ENCODE measurements at places on chromosomes 7 and 10. TPM values are rescaled to one million over a fixed set of nuclear protein-coding genes. Genes with fewer than 3 reads are reported as not detected.

CALCR gene
- total RNA-seq: 0.05 TPM

- no peak for DNase-seq
- no peaks in the 10 kb centered on the region for H3K27me3 ChIP-seq
- H3K4me1 ChIP-seq: no peaks in the 10 kb centered on the region
- H3K36me3 ChIP-seq: no peaks in the 10 kb centered on the region
- H3K27ac ChIP-seq: no peak overlapping the region
Measured at GRCh38 chr7:115838829-115839228, 191.7 kb downstream of the TFEC start.

DNA sequence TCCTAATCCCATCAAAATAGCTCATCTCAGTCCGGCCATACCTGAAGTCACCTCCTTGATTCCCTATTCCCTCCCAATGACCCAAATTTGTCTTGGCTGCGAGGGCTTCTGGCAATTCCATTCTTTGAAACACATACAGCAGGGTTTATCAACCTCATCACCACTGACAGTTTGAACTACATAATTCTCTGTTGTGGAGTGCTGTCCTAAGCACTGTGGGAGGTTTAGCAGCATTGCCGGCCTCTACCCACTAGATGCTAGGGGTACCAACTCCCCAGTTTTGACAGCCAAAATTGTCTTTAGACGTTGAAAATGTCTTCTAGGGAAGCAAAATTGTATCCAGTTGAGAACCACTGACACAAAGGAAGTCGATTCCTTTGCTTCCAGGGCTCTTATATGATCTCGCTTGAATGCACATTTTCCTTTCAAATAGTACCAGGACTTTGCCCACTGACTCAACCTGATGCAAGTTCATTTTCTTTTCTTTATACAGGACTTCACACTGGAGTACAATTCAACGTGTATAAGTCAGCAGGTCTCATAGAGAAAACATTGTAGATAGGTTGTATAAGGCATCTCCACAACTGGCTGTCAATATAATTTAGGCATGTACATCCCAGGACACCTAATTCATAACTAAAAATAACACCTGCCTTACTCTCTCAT is 133.3 kb downstream of the STRA8 start:
- no peaks in the 10 kb centered on the region for H3K4me1 ChIP-seq
- peaks cover 14% of the 10 kb centered on the region for H3K36me3 ChIP-seq
- DNase-seq: no peak
- H3K27me3 ChIP-seq: no peaks in the 10 kb centered on the region

CRYGN gene
- total RNA-seq: 1.2 TPM

GRCh38 chr10:132904814-132905649 is 37.3 kb downstream of the CFAP46 start:
- H3K27ac ChIP-seq: no peak overlapping the region
- H3K27me3 ChIP-seq: no peaks in the 10 kb centered on the region
- H3K4me1 ChIP-seq: no peaks in the 10 kb centered on the region
- no peak for DNase-seq

GRCh38 chr10:19416164-19416563 is 367.6 kb downstream of the MALRD1 start:
- H3K4me3 ChIP-seq: no peak overlapping the region
- no peaks in the 10 kb centered on the region for H3K36me3 ChIP-seq
- no peaks in the 10 kb centered on the region for H3K4me1 ChIP-seq
- no peak for DNase-seq

- no peak for DNase-seq
- H3K4me3 ChIP-seq: no peak overlapping the region
- H3K27ac ChIP-seq: no peak overlapping the region
- no peaks in the 10 kb centered on the region for H3K4me1 ChIP-seq
- H3K27me3 ChIP-seq: peaks cover 3% of the 10 kb centered on the region
- H3K36me3 ChIP-seq: no peaks in the 10 kb centered on the region
Measured at GRCh38 chr7:25384788-25385505, 156.7 kb upstream of the NPVF start.

DNA sequence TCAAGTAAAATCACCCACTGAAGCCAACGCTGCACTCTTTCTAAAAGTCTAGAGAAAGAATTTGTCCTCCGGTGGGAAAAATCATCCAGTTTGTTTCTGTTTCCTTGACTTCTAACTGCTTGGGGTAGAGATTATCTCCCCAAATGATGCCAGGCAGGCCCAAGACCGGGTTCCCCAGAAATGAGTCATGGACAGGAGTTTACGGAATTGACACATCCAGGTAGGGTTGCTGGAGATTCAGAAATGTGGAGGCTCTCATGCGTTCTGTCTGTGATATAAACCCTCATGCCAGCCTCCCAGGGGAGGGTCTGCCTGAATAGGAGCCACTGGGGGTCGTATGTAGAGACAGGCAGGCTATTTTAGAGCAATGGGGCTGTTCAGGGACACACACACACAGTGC is 230.9 kb downstream of the TCERG1L start:
- no peak overlapping the region for H3K27ac ChIP-seq
- H3K36me3 ChIP-seq: no peaks in the 10 kb centered on the region
- no peak for DNase-seq
- peaks cover 29% of the 10 kb centered on the region for H3K4me1 ChIP-seq
- H3K27me3 ChIP-seq: no peaks in the 10 kb centered on the region

TMEM225B gene
- total RNA-seq: 1.5 TPM

MBL2 gene
- 0.05 TPM for total RNA-seq

PLPP4 gene
- 0.14 TPM for total RNA-seq

GRCh38 chr7:5679048-5679812 is 102.2 kb downstream of the RNF216 start:
- no peak overlapping the region for H3K4me3 ChIP-seq
- H3K36me3 ChIP-seq: peaks cover 8% of the 10 kb centered on the region
- H3K27me3 ChIP-seq: no peaks in the 10 kb centered on the region
- H3K27ac ChIP-seq: no peak overlapping the region
- DNase-seq: no peak

- H3K4me3 ChIP-seq: no peak overlapping the region
- H3K27ac ChIP-seq: no peak overlapping the region
- H3K4me1 ChIP-seq: no peaks in the 10 kb centered on the region
- DNase-seq: no peak
- no peaks in the 10 kb centered on the region for H3K27me3 ChIP-seq
Measured at GRCh38 chr10:106982268-106982667, 182.2 kb downstream of the SORCS1 start.

DNA sequence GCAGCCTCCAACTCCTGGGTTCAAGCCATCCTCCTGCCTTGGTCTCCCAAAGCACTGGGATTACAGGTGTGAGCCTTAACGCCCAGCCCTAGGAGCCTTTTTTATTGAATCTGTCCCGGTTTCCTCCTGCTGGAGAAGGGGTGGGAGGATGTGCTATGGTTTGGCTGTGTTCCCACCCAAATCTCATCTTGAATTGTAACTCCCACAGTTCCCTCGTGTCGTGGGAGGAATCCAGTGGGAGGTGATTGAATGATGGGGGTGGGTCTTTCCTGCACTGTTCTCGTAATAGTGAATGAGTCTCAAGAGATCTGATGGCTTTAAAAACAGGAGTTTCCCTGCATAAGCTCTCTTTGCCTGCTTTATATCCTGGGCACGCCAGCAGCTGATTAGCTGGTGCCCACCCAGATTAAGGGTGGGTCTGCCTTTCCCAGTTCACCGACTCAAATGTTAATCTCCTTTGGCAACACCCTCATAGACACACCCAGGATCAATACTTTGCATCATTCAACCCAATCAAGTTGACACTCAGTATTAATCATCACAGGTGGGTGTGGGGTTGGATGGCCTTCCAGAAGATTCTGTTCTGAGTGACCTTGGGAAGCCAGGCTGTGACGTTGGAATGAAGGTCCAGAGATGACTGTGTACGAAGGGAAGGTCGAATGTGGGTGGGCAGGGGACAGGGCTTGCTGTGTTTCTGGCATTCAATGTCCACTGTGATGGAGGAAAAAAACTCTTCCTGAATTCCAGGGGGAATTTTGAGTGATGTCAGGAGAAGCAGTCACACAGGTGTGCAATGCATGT is 33.8 kb upstream of the CUX1 start:
- H3K27ac ChIP-seq: no peak overlapping the region
- H3K4me3 ChIP-seq: no peak overlapping the region
- H3K27me3 ChIP-seq: no peaks in the 10 kb centered on the region
- no peaks in the 10 kb centered on the region for H3K36me3 ChIP-seq
- no peak for DNase-seq
- H3K4me1 ChIP-seq: peaks cover 6% of the 10 kb centered on the region

DNA sequence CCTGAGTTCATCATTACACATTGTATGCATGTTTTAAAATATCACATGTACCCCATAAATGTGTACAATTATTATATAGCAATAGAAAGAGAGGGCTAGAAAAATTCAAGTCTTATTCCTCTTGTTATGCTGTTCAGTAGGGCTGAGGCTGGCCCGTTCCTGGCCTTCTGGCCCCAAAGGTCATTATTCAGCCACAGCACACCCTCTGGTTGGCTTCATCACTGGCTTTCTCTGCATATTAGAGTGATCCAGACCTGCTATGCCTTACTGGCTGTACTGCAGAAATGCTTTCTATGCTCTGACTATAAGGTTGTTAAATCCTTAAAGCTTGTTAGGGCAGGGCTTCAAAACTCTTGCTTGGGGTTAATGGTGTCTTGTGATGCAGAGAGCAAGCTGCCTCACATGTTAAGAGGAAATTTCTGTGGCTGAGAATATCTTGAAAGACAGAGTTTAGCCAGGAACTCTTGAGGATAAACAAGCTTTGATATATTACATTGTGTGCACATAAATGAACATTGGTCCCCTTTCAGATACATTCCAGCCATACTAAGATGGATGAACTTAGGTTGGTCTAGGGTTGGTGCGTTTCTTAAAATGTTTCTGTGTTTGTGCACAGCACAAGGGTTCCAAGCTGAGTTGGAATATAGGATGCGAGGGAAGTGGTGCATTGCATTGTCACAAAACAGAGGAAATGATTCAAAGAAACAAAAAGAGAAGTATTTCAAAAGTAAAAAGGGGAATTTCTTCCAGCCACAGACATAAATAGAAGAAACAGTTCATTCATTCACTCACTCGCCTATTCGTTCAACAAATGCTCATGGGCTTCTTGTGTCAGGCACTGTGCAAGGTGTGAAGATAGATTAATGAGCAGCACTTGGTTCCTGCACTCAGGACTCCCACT is 61.6 kb upstream of the WDR11 start:
- H3K36me3 ChIP-seq: no peaks in the 10 kb centered on the region
- H3K4me3 ChIP-seq: no peak overlapping the region
- no peaks in the 10 kb centered on the region for H3K4me1 ChIP-seq
- H3K27ac ChIP-seq: no peak overlapping the region
- no peaks in the 10 kb centered on the region for H3K27me3 ChIP-seq

- no peak overlapping the region for H3K4me3 ChIP-seq
- H3K27me3 ChIP-seq: no peaks in the 10 kb centered on the region
- DNase-seq: no peak
- no peak overlapping the region for H3K27ac ChIP-seq
- no peaks in the 10 kb centered on the region for H3K4me1 ChIP-seq
- no peaks in the 10 kb centered on the region for H3K36me3 ChIP-seq
Measured at GRCh38 chr10:116437076-116437692, 9.5 kb downstream of the PNLIPRP3 start.

- H3K4me1 ChIP-seq: no peaks in the 10 kb centered on the region
- no peak overlapping the region for H3K27ac ChIP-seq
- peak; percentile 54 for DNase-seq
- H3K27me3 ChIP-seq: no peaks in the 10 kb centered on the region
Measured at GRCh38 chr10:87850742-87851205, 12.6 kb downstream of the KLLN start.

GRCh38 chr10:104908581-104908980 is 267.5 kb downstream of the SORCS3 start:
- no peak overlapping the region for H3K4me3 ChIP-seq
- DNase-seq: no peak
- no peaks in the 10 kb centered on the region for H3K4me1 ChIP-seq
- H3K27ac ChIP-seq: no peak overlapping the region

GRCh38 chr7:108146070-108146842 is 16.1 kb upstream of the LAMB4 start:
- no peak overlapping the region for H3K4me3 ChIP-seq
- H3K36me3 ChIP-seq: no peaks in the 10 kb centered on the region
- H3K27me3 ChIP-seq: no peaks in the 10 kb centered on the region
- peak; percentile 55 for DNase-seq
- H3K27ac ChIP-seq: no peak overlapping the region

GRCh38 chr10:5741276-5741675 is 56.6 kb downstream of the TASOR2 start:
- H3K4me1 ChIP-seq: no peaks in the 10 kb centered on the region
- no peak overlapping the region for H3K4me3 ChIP-seq
- no peak for DNase-seq
- no peak overlapping the region for H3K27ac ChIP-seq
- H3K27me3 ChIP-seq: no peaks in the 10 kb centered on the region

BICC1 gene
- 1.9 TPM for total RNA-seq

- no peaks in the 10 kb centered on the region for H3K36me3 ChIP-seq
- no peak overlapping the region for H3K27ac ChIP-seq
- H3K27me3 ChIP-seq: peaks cover 29% of the 10 kb centered on the region
- H3K4me3 ChIP-seq: no peak overlapping the region
- DNase-seq: peak; percentile 66
Measured at GRCh38 chr10:84537447-84537931, 209.1 kb downstream of the CCSER2 start.

SHTN1 gene
- total RNA-seq: 5.8 TPM

- no peaks in the 10 kb centered on the region for H3K27me3 ChIP-seq
- no peak overlapping the region for H3K4me3 ChIP-seq
- peak overlapping the region; percentile 27 for H3K27ac ChIP-seq
- DNase-seq: no peak
Measured at GRCh38 chr10:13632884-13633440, 46.2 kb downstream of the PRPF18 start.

DNA sequence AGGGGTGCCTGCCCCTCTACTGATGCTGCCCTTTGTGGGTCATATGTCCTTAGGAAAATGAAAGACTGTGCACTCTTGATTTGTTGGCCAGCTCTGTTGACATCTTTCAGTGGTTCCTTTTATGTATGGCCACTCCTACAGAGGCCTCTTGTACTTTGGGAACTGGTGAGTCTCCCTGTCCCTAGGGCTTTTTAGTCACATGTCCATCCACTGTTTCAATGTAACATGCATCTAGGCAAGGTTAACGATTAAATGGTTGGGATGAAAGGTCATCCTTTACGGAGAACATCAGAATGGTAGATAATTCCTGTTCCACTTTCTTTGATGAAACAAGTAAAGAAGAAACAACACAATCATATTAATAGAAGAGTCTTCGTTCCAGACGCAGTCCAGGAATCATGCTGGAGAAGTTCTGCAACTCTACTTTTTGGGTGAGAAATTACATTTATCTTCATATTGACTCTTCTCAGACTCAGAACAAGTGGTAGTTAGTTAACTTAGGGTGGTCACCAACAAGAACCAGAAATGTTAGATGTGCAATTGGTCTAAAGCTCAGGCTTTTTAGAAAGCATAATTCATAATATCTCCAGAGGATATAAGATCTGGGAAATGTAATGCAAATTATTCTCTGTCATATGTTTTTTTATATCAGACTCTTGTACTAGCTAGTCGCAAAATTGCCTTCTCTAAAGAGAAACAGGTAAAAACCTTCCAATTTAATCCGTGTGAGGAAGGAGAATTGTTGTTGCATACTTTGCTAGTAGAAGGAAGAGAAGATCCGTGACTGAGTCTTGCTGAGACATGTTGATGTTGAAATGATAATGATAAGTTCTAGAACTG is at the start of gene ABCC2:
Gene ABCC2 (plus strand): TSS at position 194 of the 840 bp plus-strand sequence. CDS start 205 bp downstream, at position 399.
- H3K4me1 ChIP-seq: no peaks in the 10 kb centered on the region
- no peaks in the 10 kb centered on the region for H3K36me3 ChIP-seq
- no peak within 1 kb of the TSS for H3K27ac ChIP-seq
- no peak for DNase-seq

GRCh38 chr10:12389154-12389734 is 39.9 kb downstream of the CAMK1D start:
- H3K27me3 ChIP-seq: no peaks in the 10 kb centered on the region
- no peak overlapping the region for H3K27ac ChIP-seq
- H3K4me3 ChIP-seq: no peak overlapping the region
- no peaks in the 10 kb centered on the region for H3K36me3 ChIP-seq
- peak; percentile 52 for DNase-seq

PGAM2 gene
- 31.0 TPM for total RNA-seq

ITPRIP gene
- total RNA-seq: 7.4 TPM

Measured in thymus (tissue), 14 donors.